ENCODE measurements at places on chromosomes 3 and 15.
A peak's percentile ranks its signal among the peaks of the same experiment; 100 is the strongest.

GRCh38 chr3:53525765-53526703 lies 31.6 kb downstream of the CACNA1D start:
- no peak for ATAC-seq

- no peak for ATAC-seq
These were observed 133.4 kb downstream of the TPRA1 start for GRCh38 chr3:127457094-127457475.

DNA sequence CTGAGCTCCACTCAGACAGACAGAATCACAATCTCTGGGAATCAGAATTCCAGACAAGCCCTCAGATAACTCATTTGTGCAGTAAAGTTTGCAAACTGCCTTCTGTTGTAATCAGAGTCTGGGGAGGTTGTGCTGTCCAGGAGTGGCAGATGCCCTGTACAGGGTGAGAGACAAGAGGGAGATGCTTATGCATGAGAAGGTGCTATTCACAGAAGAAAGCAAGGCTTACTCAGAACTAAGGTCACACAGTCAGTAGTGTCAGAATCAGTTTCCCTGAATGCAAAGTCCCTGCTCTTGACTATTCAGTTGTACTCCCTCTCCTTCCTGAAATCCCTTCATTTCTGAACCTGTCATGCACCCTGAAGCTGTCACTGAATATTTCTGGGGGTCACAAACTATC lies 43.7 kb downstream of the SRPRB start:
- no peak for ATAC-seq

DNA sequence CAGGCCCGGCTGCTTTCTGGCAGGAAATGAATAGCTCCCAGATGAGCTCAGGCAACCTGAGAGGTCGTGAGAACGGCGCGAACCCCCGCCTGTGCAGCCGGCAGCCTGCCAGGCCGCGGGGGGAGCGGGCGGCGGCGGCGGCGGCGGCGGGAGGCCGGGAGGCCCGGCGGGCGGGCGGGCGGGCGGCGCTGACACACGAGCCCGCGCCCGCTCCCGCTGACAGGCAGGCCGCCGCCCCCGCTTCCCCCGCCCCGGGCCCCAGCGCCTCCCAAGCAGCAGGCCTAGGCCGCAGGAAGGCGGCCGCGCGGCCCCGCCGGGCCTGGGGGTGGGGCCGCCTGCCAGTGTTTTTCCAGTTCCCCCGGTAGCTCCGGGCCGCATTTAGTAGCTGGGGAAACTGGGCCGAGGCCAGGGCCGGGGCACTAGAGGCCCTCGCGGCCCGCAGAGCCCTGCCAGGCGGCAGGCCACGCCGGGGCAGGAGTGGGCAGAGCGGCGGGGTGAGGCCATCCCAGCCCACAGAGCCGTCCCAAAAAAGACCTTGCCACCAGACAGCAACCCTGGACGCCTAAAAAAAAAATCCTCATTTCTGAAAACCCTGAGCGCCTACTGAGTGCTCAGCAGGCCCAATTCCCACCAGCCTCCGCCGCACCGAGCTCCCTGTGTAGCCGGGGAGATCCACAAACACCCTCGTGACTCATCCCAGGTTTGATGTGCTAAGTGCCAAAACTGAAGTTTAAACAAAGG lies 5.6 kb downstream of the HES1 start:
- ATAC-seq: peak; percentile 62

GRCh38 chr3:128395500-128396162 lies 71.1 kb downstream of the DNAJB8 start:
- ATAC-seq: no peak

DNA sequence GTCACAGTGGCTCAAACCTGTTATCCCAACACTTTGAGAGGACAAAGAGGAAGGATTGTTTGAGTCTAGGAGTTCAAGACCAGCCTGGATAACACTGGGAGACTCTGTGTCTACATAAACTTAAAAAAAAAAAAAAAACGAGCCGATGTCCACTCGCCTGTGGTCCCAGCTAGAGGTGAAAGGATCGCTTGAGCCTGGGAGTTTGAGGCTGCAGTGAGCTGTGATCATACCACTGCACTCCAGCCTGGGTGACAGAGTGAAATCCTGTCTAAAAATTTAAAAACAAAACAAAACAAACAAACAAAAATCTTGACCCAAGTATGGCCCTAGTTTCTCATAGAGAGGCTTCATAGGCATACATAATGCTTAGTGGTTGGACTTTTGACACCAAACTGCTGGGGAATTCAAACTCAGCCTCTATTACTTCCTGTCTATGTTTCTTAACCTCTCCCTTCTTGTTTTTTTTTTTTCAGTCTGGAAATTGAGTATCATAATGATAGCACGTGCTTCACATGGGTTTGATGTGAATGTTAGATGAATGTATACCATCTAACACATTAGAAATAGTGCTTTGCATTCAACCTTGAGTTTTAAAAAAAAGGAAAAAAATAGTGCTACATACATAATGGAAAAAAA lies 46.4 kb upstream of the CAPN7 start:
- ATAC-seq: peak; percentile 10

GRCh38 chr15:33099739-33100138 lies 94.8 kb downstream of the FMN1 start:
- no peak for ATAC-seq

- no peak for ATAC-seq
These were observed 92.8 kb upstream of the TNFSF10 start for GRCh38 chr3:172616031-172616461.

DNA sequence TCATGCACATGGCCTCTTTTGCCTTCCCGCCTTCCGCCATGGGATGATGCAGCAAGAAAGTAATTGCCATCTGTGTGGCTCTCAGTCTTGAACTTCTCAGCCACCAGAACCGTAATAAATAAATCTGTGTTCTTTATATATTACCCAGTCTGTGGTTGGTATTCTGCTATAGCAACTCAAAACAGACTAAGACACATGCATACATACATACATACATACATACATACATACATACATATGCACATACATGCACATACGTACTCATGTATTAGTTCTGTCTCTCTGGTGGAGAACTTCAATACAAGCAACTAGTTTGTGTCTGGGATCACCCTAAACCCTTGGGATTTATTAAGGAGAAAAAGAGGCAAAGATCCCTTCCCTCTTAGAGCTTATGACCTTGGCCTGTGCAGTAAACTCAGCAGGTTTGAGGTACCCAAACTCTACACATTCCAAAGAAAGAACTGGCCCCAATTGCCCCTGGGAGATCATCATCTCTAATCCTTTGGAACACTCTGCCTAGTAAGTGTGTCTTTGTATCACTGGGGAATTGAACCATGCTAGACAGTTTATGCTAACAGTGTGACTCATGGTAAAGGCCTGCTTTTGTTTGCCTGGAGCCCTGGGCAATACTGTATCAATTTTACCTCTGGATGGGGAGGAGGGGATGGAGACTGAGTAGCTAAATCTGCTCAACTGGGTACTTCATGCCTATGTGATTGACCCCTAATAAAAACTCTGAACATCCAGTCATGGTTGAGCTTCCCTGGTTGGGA lies 115.6 kb upstream of the LMCD1 start:
- no peak for ATAC-seq

- ATAC-seq: no peak
These were observed 311.4 kb downstream of the EPHB1 start for GRCh38 chr3:135106445-135106844.

- no peak for ATAC-seq
These were observed 41.0 kb upstream of the FSIP1 start for GRCh38 chr15:39823634-39824033.

- ATAC-seq: no peak
These were observed 144.0 kb upstream of the PTPRG start for GRCh38 chr3:61417352-61417751.

GRCh38 chr15:99102332-99103235 lies 2.3 kb upstream of the SYNM start:
- ATAC-seq: no peak

DNA sequence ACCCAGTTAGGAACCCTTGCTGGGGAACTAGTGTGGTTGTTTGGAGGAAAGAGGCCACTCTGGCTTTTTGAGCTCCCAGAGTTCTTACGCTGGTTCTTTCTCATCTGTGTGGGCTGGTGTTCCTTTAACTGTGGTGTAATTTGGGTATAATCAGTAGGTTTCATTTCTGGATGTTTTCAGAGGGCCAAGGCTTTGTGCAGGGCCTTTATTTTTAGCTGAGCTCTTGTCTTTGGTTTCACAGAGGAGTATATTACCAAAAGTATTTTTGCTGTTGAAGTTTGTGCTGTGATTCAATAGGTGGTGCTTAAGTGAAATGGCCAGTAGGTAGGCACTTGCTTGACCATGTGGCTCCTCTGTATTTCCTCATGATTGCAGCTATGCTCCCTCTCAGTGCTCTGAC lies 357.9 kb downstream of the KCNH8 start:
- ATAC-seq: no peak

DNA sequence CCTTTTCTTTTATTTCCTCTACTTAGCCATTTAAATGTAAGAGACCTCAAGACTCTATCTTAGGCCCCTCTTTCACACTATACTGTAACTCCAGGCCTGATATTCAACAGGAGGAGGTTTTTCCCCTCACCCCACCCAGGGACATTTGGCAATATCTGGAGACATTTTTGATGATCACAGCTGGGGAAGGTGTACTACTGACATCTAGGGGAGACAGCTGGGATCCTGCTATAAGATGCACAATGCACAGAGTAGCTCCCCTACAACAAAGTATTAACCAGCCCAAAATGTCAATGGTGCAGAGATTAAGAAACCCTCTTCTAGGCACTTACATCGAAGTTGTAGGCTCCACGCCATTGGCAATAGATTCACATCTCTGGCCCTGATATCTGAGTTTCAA lies 517.5 kb upstream of the UBE2E2 start:
- ATAC-seq: no peak

GRCh38 chr3:149152420-149152819 lies 23.0 kb downstream of the HPS3 start:
- peak; percentile 58 for ATAC-seq

DNA sequence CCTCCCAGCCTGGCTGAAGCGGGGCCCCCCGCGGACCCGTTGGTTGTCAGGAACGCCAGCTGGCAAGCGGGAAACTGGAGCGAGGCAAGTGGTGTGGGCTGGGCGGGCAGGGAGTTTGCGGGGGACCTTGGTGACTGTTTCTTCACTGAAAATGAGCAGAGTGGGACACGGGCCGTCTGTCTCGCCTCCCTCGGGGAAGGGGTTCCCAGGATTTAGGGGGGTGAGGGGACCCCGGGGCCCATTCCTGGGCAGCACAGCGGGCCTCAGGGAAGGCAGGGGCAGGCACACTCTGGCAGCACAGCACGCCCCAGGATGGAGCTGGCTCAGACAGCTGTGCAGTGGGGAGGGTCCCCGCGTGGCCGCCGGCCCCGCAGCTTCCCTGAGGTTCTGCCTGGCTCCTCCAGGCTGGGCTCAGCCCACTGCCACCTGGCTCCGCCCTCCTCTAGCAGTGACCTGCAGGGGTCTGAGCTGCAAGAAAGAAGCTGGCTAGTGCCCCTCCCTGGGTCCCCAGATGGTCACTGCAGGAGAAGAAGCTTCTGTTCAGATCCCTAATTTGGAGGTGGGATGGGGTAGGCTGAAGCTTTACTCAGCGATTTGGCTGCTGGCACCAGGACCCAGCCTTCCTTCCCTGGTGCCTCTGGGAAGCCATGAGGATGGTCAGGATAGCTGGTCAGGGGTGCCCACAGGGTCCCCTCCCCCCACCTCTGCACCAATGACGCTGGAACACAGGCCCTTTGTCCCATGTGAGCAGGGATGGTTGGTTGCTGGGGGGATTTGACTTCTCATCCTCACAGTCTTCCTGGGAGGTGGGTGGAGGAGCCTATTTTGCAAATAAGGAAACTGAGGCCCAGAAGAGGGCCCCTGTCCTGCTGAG lies 90.4 kb downstream of the TBC1D2B start:
- no peak for ATAC-seq
